ENCODE measurements at places on chromosomes 5 and 9.

- DNase-seq, result no peak
- H3K4me3 ChIP-seq, result no peak overlapping the region
- H3K4me1 ChIP-seq, result peaks cover 5% of the 10 kb centered on the region
- H3K36me3 ChIP-seq, result peaks cover 11% of the 10 kb centered on the region
Observed at GRCh38 chr5:116754556-116754955, 179.9 kb upstream of the SEMA6A start.

- H3K4me3 ChIP-seq, result no peak overlapping the region
- peaks cover 2% of the 10 kb centered on the region for H3K36me3 ChIP-seq
- no peaks in the 10 kb centered on the region for H3K4me1 ChIP-seq
- no peak overlapping the region for H3K27ac ChIP-seq
Observed at GRCh38 chr5:129601576-129601975, 141.5 kb downstream of the ADAMTS19 start.

GRCh38 chr9:134600371-134600770, 41.2 kb upstream of the COL5A1 start:
- no peak overlapping the region for H3K27ac ChIP-seq
- no peaks in the 10 kb centered on the region for H3K27me3 ChIP-seq
- DNase-seq, result no peak
- no peaks in the 10 kb centered on the region for H3K4me1 ChIP-seq
- H3K36me3 ChIP-seq, result no peaks in the 10 kb centered on the region

GRCh38 chr5:3356016-3356415, 239.6 kb upstream of the IRX1 start:
- no peak overlapping the region for H3K27ac ChIP-seq
- H3K36me3 ChIP-seq, result peaks cover 2% of the 10 kb centered on the region
- no peaks in the 10 kb centered on the region for H3K4me1 ChIP-seq
- no peak overlapping the region for H3K4me3 ChIP-seq

- H3K4me3 ChIP-seq, result no peak overlapping the region
- H3K27ac ChIP-seq, result no peak overlapping the region
- no peaks in the 10 kb centered on the region for H3K27me3 ChIP-seq
- H3K4me1 ChIP-seq, result no peaks in the 10 kb centered on the region
- no peaks in the 10 kb centered on the region for H3K36me3 ChIP-seq
Observed at GRCh38 chr5:66987126-66987525, 209.5 kb downstream of the CD180 start.

GRCh38 chr5:95701074-95701473, 18.3 kb upstream of the SPATA9 start:
- H3K4me1 ChIP-seq, result no peaks in the 10 kb centered on the region
- no peaks in the 10 kb centered on the region for H3K36me3 ChIP-seq
- no peak overlapping the region for H3K27ac ChIP-seq
- H3K4me3 ChIP-seq, result no peak overlapping the region

GRCh38 chr5:157476702-157477408, 16.8 kb downstream of the NIPAL4 start:
- H3K4me3 ChIP-seq, result no peak overlapping the region
- H3K4me1 ChIP-seq, result peaks cover 5% of the 10 kb centered on the region
- H3K27me3 ChIP-seq, result no peaks in the 10 kb centered on the region
- H3K36me3 ChIP-seq, result peaks cover 5% of the 10 kb centered on the region

- no peaks in the 10 kb centered on the region for H3K27me3 ChIP-seq
- H3K27ac ChIP-seq, result peak overlapping the region; percentile 41
- H3K36me3 ChIP-seq, result no peaks in the 10 kb centered on the region
- no peak for DNase-seq
- H3K4me3 ChIP-seq, result no peak overlapping the region
Observed at GRCh38 chr9:14424289-14424688, 110.3 kb upstream of the NFIB start.

DNA sequence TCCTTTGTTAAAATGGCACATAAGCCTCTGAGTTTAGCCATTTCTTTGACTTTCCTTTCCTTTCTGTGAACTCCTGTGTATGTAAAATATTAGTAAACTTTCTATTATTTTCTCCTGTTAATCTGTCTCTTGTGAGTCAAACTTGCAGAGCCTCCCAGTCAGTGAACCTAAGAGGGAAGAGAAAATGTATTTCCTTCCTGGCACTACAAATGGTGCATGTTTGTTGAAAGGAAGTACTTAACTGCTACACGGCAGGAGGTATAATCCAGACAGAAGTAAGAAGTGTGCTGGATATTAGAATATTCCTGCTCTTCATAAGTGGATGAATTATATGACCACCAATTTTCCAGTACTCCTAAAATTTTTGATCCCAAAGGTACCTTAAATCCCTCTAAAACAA, 23.0 kb downstream of the CTSL start:
- no peak for DNase-seq
- H3K27ac ChIP-seq, result no peak overlapping the region
- no peaks in the 10 kb centered on the region for H3K4me1 ChIP-seq
- H3K27me3 ChIP-seq, result no peaks in the 10 kb centered on the region
- no peak overlapping the region for H3K4me3 ChIP-seq

DNA sequence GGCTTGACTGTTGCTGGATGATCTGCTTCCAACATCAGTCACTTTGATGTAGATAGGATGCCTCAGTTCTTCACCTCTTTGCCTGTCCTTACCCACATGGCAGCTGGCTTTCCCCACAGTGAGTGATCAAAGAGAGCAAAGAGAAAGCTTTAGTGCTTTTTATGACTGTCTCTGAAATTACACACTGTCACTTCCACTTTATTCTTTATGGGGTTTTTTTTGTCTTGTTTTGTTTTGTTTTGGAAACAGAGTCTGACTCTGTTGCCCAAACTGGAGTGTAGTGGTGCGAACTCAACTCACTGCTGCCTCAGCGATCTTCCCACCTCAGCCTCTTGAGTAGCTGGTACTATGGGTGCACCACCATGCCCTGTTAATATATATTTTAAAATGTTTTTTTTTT, 32.4 kb upstream of the C5orf24 start:
- no peak for DNase-seq
- no peak overlapping the region for H3K27ac ChIP-seq
- H3K4me1 ChIP-seq, result no peaks in the 10 kb centered on the region
- H3K4me3 ChIP-seq, result no peak overlapping the region
- H3K36me3 ChIP-seq, result peaks cover 65% of the 10 kb centered on the region
- no peaks in the 10 kb centered on the region for H3K27me3 ChIP-seq

- H3K27ac ChIP-seq, result no peak overlapping the region
- DNase-seq, result no peak
- no peak overlapping the region for H3K4me3 ChIP-seq
Observed at GRCh38 chr9:69496846-69497450, 171.9 kb downstream of the ENTREP1 start.

DNA sequence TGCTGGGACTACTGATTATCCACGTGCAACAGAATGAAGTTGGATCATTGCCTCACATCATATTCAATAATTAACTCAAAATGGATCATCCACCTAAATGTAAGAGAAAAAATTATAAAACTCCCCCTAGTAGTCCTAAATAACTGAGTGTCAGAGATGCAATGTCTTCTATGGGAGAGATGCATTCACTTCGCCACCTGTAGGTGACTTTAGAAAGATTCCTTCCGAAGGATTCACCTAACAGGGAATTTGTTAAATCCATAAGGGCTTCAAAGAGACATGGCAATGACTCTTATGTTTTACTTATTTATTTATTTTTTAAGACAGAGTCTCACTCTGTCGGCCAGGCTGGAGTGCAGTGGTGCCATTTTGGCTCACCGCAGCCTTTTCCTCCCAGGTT, 526.0 kb downstream of the MTRR start:
- no peak for DNase-seq
- H3K4me3 ChIP-seq, result no peak overlapping the region
- no peak overlapping the region for H3K27ac ChIP-seq
- H3K4me1 ChIP-seq, result no peaks in the 10 kb centered on the region
- H3K36me3 ChIP-seq, result no peaks in the 10 kb centered on the region

- H3K4me3 ChIP-seq, result no peak overlapping the region
- no peak overlapping the region for H3K27ac ChIP-seq
- H3K27me3 ChIP-seq, result no peaks in the 10 kb centered on the region
- no peaks in the 10 kb centered on the region for H3K36me3 ChIP-seq
- no peak for DNase-seq
Observed at GRCh38 chr5:82992646-82993045, 84.5 kb downstream of the TMEM167A start.

DNA sequence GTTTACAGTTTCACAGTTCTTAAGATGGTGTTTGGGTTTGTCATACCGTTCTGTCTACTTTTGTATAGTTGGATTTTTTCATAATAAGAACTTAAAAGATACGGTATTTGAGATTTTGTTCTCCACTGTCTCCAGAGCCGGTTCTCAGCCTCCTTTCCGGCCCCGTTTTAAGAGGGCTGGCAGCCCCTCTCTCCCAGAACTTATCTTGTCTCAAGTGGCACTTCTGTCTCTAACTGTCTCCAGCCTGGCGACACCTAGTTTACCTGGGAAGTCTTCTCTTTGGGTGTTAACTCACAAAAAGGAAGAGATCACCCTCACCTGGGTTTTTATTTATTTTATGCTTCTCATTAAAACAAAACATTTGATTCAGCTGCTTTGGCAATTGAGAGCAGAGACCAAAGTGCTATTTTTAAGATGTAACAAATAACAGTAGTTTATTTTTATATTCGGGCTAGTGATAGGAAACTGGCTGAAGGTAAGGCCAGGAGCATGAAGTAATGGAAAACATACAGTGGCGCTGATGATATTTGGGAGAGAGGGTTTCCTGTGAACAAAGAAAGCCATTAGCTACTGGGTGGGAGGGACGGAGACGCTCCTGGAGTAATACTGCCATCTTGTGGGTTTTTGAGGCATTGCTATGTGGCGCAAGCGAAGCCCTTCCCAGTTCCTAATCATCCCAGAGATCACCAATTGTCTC, 48.3 kb downstream of the ACER2 start:
- H3K27me3 ChIP-seq, result no peaks in the 10 kb centered on the region
- H3K27ac ChIP-seq, result no peak overlapping the region
- H3K36me3 ChIP-seq, result no peaks in the 10 kb centered on the region
- DNase-seq, result peak; percentile 79
- no peak overlapping the region for H3K4me3 ChIP-seq

GRCh38 chr5:52190737-52191136, 597.0 kb upstream of the ITGA1 start:
- H3K27me3 ChIP-seq, result no peaks in the 10 kb centered on the region
- H3K27ac ChIP-seq, result no peak overlapping the region
- DNase-seq, result no peak
- H3K4me3 ChIP-seq, result no peak overlapping the region
- H3K36me3 ChIP-seq, result no peaks in the 10 kb centered on the region
- no peaks in the 10 kb centered on the region for H3K4me1 ChIP-seq

GRCh38 chr9:121279776-121280388, 11.9 kb downstream of the GSN start:
- peaks cover 46% of the 10 kb centered on the region for H3K27me3 ChIP-seq

DNA sequence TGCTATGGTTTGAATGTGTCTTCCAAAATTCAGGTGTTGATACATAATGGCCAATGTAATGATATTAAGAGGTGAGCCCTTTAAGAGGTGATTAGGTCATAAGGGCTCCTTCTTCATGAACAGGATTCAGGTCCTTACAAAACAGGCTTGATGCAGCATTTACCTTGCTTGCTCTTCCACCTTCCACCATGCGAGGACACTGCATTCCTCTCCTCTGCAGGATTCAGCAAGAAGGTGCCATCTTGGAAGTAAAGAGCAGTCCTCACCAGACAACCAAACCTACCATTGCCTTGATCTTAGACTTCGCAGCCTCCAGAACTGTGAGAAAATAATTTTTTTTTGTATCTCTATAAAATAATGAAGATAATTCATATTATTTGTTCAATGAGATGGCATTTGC, 314.0 kb upstream of the SMARCA2 start:
- no peak overlapping the region for H3K27ac ChIP-seq
- no peaks in the 10 kb centered on the region for H3K27me3 ChIP-seq
- DNase-seq, result peak; percentile 29
- H3K4me1 ChIP-seq, result no peaks in the 10 kb centered on the region

GRCh38 chr5:134236318-134236717, 10.4 kb upstream of the PPP2CA start:
- no peaks in the 10 kb centered on the region for H3K27me3 ChIP-seq
- no peaks in the 10 kb centered on the region for H3K4me1 ChIP-seq
- H3K27ac ChIP-seq, result no peak overlapping the region
- no peak overlapping the region for H3K4me3 ChIP-seq
- DNase-seq, result no peak

DNA sequence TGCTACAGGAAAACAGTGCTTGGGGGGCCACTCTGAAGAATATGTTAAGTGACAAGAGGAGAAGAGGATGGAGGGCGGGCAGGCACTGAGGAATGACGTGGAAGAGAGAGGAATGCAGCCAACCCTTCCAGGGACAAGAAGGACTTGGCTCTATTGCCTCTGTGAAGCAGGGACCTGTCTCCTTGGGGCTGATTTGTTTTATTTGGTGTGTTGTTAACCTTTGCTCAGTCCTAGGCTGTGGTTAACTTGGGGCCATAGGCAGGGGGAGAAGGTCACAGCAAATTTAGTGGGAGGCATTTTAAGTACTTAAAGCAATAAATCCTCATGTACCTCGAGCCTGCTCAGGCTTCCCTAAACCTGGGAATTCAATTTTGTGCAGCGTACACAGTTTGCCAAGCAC, 39.9 kb downstream of the KIF4B start:
- peak; percentile 38 for DNase-seq
- no peak overlapping the region for H3K4me3 ChIP-seq
- no peaks in the 10 kb centered on the region for H3K27me3 ChIP-seq
- H3K27ac ChIP-seq, result no peak overlapping the region

DNA sequence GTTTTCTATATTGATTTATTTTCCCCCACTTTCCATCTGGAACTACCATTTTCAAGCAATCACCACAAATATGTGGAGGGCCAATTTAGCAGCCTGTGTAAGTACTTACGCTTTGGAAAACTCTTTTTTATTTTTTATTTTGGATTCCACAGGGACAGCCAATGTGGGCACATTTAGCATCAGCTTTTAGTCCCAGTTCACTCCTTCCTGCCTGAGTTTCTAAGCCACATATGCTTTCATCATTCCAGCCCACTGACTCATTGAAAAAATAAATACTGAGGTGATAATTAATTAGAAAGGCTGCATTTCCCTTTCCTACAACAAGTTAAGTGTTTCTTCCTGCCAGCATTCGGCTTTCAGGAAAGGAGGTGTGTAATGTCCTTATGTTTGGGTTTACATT, 76.8 kb downstream of the TMEM167A start:
- no peaks in the 10 kb centered on the region for H3K27me3 ChIP-seq
- no peak overlapping the region for H3K27ac ChIP-seq
- peaks cover 12% of the 10 kb centered on the region for H3K4me1 ChIP-seq
- H3K4me3 ChIP-seq, result no peak overlapping the region

- H3K27me3 ChIP-seq, result no peaks in the 10 kb centered on the region
- H3K4me3 ChIP-seq, result no peak overlapping the region
- H3K27ac ChIP-seq, result no peak overlapping the region
- peaks cover 13% of the 10 kb centered on the region for H3K36me3 ChIP-seq
- DNase-seq, result no peak
Observed at GRCh38 chr5:62197697-62198096, 108.3 kb upstream of the KIF2A start.
